ENCODE measurements at places on chromosomes 16 and 17.

DNA sequence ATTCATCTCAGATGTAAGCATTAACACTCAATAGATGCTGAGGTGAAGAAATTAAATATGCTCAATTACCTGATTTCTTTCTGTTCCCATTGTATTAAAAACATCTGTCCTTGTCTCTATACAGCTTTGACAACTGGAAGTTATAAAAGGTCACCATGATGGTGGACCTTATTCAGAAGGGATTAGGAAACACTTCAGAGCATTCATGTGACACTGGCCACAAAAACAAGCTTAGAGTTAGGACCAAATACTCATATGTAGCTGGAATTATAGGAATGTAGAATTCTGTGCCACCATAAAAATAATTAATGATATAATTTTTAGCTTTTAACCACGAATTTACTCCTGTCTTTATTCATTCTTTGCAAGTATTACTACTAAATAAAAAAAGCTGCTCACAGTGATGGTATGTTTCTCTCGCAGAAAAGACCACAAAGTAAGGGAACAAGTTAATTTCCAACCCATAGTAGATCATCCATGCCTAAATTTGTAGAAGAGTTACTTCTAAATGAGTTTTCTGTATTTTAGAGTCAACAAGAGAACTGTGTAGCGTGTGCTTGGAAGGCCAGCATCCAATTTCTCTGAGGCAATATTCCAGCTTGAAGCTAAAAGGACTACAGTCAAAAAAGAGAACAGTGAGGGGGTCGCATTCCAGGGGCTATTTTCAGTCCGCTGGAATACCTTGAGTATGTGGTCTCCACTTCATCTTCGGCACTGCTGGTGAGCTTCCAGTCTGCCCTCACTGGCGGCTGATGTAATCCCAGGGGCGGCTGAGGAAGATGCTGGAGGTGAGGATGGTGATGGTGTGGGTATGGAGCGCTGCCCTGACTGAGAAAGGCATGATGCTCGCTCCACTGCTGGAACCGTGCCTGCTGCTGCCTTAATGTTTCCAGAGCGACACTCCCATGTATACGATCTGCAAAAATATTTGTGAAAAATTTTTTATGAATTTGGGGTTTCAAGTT lies 63.7 kb downstream of the CACNG1 start:
- no peak for DNase-seq

DNA sequence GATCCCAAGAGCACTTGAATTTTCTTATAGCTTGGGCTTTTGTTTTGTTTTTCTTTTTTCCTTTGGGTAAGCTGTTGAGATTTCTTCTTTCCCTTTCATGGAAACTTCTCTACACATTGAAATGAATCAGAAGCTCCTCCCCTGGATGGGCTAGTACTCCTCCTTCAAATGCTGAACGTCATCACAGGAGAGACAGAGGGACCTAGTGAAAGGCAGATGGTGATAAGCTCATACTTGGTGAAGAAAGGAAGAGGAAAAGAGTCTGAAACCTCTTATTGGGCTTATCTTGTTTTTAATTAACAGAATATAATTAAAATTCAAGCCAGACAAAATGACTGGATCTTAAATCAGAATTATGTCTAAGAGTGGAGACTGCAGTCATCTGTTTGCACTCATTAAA lies 147.3 kb downstream of the SNX11 start:
- DNase-seq: no peak

DNA sequence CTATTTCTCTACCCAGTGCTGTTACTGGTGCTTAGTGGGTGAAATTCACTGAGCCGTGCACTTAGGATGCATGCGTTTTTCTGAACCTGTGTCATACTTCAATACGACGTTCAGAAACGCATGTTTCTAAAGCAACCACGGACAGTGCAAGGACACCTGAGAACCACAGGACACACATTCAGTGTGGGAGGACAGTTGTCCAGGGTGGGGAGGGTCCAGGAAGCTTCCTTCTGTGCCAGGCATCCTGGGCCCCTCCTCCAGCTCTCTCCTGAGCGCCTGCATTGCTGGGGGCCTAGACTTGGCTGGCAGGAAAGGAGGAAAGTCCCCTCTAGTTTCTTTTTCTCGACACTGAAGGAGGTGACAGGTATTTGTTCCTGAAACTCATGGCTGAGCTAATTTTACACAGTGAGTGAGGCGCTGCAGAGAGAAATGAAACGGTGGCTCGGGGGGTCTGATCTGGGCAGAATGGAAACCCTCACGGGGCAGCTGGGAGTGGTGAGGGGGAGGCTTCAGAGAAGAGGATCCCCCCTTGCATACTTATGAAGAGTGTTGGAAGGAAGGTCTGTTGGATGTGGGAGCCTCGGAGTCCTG lies 89.9 kb downstream of the IRF8 start:
- DNase-seq: no peak

- DNase-seq: no peak
Measured at GRCh38 chr17:27544350-27545131, 86.4 kb upstream of the LGALS9 start.

GRCh38 chr17:45437465-45438283 lies 5.0 kb upstream of the ARHGAP27 start:
- DNase-seq: no peak

GRCh38 chr17:44314524-44314868 lies 6.1 kb downstream of the RUNDC3A start:
- DNase-seq: no peak

DNA sequence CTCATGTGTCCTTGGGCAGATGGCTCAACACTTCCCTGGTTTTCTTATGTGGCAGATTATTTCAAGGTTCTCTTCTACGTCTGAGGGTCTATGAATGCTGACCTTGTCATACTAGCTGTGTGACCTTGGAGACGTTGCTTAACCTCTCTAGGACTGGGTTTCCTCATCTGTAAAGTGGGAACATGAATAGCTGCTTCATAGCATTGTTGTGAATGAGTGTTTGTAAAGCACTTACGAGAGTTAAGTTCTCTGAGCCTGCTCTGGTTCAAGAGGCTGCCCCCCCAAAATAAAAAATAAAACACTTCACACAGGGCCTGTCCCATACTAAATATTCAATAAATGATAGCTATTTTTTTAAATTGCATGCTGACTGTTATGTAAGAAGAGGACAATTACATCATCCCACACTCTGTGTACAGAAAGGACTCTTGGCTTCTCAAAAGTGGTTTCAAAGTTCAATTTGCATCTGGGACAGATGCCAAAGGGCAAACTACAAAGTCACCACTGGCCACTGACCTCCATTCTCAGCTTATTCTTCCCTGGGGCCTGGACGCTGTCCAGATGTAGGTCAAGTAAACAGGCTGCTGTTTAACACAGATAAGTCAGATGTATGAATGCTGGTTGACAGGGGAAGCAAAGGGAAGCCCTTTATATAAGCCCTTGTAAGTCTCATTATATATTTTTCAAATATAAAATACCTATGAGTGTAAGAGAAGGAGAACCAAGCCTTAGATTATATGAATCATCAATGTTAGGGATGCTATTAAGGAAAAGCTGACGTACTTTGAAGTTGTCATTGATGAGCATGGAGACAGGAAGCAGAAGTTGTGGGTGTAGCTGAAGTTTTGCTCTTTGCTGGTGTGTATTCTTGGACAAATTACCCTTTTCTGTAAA lies 15.4 kb upstream of the NDEL1 start:
- DNase-seq: no peak

DNA sequence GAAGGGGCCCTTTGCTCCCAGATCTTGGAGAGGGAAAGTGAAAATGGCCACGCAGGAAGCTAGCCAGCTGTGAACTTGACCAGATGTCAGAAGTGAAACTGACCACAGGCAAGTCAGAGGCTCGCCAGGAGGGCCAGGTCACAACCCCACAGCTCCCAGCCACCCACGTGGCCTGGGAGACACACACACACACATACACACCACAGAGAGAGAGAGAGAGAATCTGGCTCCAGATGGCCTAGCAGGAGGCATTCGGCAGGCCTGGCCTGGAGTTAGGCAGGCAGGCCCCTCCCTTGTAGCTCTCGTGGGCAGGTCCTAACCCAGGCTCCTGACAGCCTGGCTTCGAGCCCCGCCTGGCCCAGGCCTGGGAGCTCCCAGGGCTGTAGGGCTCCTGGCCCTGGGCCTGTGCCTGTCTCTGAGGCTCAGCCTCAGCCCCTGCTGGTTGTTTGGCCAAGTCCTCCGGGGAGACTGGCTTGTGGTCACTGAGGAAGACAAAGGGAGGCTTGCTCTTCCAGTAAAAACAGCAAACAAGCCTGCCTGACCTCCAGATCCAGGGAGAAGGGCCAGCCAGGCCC lies 20.2 kb downstream of the NGFR start:
- no peak for DNase-seq

DNA sequence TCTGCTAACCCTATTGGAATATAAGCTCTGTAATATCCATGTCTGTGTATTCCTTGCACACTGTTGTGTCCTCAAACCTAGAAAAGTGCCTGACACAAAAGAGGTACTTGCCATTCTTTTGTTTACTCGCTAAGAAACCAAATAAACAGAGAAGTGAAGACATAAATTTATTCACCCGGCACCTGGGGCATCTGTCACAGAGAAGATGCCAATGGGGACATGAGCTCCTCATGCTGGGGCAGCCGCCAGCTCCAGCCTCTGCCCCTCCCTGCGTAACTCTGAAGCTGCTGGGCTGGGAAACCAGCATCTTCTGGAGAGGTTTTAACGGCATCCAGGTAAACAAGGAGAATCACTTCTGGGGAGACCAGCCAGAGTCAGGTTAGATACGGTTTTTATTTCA lies 15.1 kb upstream of the CDRT4 start:
- DNase-seq: no peak

- no peak for DNase-seq
Measured at GRCh38 chr16:50745940-50746339, 4.1 kb downstream of the CYLD start.
